ENCODE measurements at places on chromosomes 4 and X.

- no peak for DNase-seq
These were observed 114.7 kb upstream of the TTC29 start for GRCh38 chr4:147060151-147060931.

DNA sequence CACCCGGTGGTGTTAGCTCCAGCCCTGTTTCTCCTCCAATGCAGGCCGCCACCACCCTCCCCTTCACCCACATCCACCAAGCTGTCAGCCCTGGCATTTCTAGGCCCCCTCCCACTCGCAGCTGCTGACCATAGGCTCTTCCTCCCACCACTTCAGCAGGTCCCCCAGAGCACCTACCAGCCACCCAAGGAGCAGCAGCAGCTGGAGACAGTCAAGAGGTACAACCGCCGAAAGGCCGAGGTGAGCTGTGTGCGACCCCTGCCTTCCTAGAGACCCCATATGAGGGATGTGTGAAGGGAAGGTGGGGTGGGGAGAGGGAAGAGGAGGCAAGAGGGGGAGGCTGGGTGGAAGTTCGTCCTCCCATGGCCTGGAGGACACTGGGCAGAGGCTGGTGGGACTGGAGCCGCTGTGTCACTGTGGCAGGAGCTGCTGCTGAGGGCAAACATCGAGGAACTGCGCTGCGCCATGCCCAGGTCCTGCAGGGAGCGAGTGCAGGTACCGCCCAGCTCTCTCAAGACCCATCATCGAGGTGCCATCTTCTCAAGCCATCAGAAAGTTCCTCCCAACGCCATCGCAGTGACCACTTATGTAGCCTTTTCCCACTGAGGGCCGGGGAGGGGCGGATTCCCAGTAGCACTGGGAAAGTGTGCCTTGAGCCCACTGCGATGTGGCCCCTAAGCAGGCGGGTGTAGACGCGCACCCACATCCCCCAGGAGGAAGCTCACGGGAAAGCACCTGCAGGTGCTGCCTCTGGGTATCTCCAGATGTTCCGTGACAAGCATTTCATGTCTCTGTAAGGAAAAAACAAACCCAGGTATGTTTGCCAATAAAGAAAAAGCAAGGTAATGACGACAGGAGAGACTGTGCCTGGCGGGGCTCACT, 19.2 kb upstream of the RNF4 start:
- no peak for DNase-seq

DNA sequence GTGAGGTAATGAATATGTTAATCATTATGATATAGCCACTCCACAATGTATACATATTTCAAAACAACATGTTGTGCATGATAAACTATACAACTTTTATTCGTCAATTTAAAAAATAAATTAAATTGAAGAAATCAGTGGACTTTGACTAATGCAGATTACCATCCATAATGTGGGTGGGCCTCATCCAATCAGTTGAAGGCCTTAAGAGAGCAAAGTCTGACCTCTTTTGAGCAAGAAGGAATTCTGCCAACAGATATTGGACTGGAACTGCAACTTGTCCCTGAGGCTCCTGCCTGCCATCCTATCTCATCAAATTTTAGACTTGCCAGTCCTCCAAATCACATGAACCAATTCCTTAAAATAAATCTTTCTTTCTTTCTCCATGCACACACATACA, 57.4 kb upstream of the SLC16A2 start:
- DNase-seq = no peak

- DNase-seq = no peak
These were observed 84.8 kb upstream of the PLAC1 start for GRCh38 chrX:134743091-134743490.

- no peak for DNase-seq
These were observed 119.7 kb upstream of the CXorf51A start for GRCh38 chrX:146934256-146934655.

GRCh38 chr4:134883831-134884449, 682.4 kb upstream of the PABPC4L start:
- DNase-seq = no peak

- DNase-seq = no peak
These were observed 909 bp upstream of the SLAIN2 start for GRCh38 chr4:48340276-48340964.

DNA sequence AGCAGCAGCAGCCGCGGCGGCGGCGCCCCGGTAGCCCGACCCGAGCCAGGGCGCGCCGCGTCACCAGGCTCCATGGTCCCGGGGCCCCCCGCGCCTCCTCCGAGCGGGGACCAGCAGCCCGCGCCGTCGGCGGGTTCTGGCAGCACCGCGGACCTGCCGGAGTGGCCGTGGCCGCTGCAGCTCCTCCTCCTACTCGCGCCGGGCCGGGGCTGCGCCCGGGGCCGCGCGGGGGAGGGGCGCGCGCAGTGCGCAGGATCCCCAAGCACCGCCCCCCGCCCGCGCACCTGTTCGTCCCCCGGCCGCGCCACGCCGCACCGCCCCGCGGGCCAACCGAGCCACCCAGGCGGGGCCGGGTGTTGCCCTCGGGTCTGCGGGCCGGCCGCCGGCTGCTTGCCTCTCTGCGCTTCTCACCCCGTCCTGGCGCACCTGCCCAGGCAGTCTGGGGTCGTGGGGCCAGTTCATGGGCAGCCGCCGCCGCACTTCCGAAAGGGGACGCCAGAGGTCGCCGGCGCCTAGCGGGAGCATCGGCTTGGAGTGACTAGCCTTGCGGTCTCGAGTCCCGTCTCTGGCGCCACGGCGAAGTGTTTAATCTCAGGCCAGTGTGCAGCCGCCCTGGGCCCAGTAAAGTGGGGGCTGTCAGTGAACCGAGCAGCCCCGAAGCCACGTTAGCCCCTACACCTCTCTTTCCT, at the start of gene SLC9A7:
Gene SLC9A7, minus strand, starts transcription at position 163 of the 689 bp plus-strand sequence. Its CDS starts 89 bp downstream, at position 74.
- DNase-seq = peak; percentile 54

- no peak for DNase-seq
These were observed 16.3 kb downstream of the SLC6A8 start for GRCh38 chrX:153704021-153704526.

DNA sequence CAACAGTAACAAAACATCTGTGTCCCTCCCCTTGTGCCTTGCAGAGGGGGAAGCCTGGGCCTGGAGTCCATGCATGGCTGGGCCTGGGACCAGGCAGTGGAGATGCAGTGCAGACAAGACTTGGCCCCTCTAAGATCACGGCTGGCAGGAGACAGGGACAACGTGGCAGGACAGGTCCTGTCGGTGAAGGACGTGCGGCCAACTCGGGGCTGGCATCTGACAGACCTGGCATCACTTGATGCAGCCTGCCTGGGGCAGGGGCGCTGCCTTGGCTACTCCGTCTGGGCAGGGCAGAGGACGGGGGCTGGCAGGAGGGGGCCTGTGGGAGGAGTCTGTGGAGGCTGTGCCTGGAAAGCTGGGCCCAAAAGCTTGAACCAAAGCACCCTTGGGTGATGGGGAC, 112.1 kb downstream of the CPZ start:
- DNase-seq = no peak

DNA sequence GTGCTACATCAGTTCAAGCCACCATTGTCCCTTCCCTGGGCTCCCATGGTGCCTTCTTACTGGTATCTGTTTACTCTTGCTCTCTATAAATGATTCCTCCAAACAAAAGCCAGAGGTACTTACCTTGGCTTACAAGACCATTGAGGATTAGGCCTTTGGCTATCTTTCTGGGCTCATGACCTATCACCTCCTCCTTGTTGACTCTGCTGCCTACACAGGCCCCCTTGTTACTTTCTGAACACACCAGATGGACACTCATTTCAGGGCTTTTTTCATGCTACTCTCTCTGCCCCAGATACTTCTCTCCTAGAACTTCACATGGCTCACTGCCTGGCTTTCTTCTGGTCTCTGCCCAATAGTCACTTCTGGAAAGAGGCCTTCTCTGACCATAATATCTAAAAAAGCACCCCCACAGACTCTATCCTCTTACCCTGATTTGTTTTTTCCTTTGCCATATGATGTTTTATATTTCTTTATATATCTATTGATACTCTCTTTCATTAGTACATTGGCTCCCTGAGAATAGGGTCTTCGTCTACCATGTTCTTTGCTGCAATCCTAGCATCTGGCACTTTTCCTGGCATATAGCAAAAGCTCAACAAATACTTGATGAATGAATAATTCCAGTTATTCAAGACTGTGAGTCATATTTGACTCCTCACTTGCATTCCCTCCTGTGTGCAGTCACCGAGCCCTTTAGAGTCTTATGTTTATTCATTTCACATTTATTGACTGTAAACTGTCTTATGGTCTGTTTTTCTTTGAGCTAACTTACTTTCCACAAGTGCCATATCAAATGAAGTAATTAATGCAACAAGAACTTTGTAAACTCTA, 27.1 kb upstream of the TAPT1 start:
- DNase-seq = no peak

DNA sequence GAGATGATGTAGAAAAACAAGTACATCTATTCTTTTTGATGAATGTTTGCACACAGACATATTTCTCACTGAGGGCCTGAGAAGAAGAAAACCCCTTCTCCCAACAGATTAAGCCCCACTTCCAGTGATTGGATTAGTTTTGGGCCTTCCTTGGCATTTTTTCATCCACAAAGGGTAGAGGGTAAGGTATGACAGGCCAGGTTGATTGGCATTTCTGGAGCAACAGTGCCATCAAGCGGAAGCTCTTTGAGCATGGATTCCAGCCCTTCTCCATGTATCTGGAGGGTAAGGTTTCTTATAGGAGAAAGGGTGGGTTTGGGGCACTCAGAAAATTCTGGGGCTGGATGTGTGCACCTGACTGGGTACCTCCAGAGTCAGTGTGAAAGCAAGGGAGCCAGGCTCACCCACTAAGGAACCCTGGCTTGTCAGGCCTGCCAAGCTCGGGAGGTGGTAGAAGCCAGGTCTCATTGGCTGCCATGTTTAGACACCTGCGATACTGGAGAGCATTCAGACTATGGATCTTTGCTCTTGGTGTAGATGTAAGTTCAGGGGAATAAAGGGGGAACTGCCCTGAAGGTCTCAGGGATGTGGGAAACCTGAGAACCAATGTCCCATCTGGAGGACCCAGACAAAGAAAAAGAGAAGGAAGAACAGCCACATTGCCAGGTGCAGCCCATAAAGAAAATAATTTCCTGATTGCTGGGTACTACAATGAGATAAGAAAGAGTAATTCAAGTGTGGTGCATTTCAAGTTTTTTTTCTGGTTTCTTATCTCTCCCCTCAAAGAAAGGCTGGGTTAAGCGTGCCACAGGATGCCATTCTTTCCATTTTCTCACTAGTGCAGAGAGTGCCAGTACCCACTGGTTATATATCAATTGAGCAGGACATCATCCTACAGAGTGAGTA, 222.3 kb upstream of the AGTR2 start:
- DNase-seq = no peak

- DNase-seq = no peak
These were observed 18.3 kb upstream of the EIF1AX start for GRCh38 chrX:20159797-20160385.

DNA sequence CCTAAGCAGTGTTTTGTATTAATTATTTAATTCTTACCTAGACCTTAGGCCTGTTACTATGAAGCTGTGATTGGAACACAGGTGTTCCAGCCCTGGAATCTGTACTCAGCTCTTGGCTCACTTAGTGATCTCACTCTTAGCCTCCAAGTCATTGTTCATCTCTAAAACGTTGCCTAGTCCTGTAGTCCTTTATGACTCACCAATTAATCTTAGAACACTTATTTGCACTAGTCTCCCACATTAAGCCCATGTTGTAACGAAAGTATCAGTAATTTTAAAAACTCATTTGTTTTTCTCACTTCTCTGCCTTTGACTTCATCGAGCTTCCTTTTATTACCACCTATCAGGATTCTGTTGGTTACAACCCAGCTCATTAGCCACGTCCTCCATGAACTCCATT, 1224.7 kb upstream of the TENM3 start:
- DNase-seq = no peak

GRCh38 chrX:150355913-150356312, 7.2 kb upstream of the MAMLD1 start:
- no peak for DNase-seq

- no peak for DNase-seq
These were observed 1420.5 kb downstream of the PCDH7 start for GRCh38 chr4:32140636-32141035.

DNA sequence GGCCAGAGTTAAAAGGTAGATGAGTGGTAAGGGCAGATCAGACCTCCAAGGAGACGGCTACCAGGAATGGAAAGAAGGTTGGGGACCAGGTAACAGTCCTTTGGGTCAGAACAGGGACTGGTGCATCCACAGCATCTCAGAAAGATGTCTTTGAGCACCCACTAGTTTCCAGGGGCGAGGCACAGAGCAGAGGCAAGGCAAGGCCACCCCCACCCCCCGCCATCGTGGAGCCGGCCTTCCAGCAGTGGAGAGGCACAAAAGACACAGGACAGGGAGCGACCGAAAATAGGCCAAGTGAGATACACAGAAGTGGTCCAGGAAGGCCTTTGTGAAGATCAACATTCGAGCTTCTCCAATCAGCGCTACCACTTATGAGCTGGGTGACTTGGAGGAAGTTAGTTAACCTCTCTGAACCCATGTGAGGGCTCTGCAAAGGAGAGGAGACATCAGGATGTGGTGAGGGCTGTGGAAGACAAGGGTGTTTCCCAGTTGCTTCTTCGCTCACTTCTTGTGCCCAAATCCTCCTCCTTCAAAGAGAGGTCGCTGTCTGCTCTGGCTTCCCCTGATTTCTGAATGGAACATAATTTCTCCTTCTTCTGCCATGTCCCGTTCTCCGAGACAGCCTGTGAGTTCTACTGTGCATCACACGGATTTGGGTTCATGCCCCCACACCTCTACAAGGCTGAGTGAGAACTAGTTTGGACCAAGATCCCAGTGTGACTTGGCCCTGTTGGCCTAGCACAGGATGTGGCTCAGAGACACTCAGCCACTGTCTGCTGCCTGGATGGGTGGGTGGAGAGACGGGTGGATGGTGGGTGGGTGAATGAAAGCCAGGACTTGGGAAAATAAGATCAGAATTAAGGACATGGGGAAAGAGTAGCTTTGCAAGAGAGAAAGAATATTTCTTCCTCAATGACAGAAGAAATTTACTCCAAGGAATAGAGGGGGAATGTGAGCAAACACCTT, 16.7 kb upstream of the MSX1 start:
- DNase-seq = no peak

DNA sequence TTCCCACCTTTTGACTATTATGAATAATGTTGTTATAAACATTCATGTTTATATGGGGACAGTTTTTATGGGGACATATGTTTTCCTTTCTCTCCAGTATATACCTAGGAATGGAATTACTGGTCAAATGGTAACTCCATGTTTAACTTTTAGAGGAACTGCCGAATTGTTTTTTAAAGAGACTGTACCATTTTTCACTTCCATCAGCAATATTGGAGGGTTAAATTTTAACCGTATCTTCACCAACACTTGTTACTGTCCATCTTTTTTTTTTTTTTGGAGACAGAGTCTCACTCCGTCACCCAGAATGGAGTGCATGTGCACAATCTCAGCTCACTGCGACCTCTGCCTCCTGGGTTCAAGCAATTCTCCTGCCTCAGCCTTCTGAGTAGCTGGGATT, 46.4 kb upstream of the PRPS1 start:
- DNase-seq = no peak

- no peak for DNase-seq
These were observed 60.4 kb upstream of the PLAC8 start for GRCh38 chr4:83174844-83175414.

DNA sequence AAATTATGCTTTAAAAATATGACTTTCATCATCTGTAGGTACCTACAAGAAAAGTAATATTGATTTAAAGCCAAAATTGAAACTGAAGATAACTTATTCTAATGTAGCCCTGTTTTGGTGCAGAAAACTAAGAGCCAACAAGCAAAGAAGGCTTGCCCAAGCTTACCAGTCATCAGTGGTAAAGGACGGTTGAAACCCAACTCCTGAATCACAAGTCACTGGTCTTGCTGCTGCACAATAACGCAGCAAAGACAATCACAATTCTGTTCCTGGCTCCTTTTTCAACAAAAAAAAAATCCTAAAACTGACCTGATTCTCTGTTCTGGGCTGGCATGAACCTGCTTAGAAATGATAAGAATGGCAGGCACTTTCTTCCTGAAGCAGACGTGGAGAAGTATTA, 34.5 kb downstream of the WDFY3 start:
- DNase-seq = no peak
